Dermis blood vessel endothelial cell (primary cell): ENCODE measurements at places on chromosomes 1 and 21. TPM values are rescaled to one million over a fixed set of nuclear protein-coding genes. Genes with fewer than 3 reads are reported as not detected.

- peak; percentile 70 for DNase-seq
Observed at GRCh38 chr1:100443811-100444571, 91.7 kb downstream of the CDC14A start.

The STYXL2 gene
- not detected in 2 replicates for total RNA-seq

The C1orf141 gene
- not detected in 2 replicates for total RNA-seq

GRCh38 chr1:232450615-232451014, 179.3 kb downstream of the SIPA1L2 start:
- no peak for DNase-seq

- peak; percentile 88 for DNase-seq
Observed at GRCh38 chr1:8671306-8671917, 146.0 kb downstream of the RERE start.

The THEM4 gene
- 5.1 and 12.1 TPM in 2 replicates for total RNA-seq

DNA sequence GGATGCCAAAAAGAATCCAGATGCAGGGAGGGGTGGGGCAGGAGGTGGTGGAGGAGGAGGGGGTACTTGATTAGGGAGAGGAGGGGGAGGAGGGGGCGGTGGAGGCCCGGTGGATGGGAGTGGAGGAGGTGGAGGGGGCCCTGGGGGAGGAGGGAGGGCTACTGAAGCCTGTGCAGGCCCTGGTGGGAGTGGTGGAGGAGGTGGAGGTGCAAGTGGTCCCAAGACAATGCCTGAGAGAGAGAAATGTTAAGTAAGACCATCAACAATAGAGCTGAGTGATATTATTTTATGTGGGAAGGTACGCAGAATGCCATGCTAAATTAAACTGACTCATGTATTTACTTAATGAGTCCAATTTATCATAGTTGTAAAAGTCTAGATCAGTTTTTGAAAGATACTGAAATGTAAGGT, 86.8 kb upstream of the LBR start:
- DNase-seq, result no peak
